Mammary epithelial cell (primary cell): ENCODE measurements at places on chromosomes 3 and 15. TPM values are rescaled to one million over a fixed set of nuclear protein-coding genes. Genes with fewer than 3 reads are reported as not detected.

GRCh38 chr3:127151992-127152650 is 40.8 kb upstream of the PRR23E start:
- DNase-seq = peak; percentile 5

DNA sequence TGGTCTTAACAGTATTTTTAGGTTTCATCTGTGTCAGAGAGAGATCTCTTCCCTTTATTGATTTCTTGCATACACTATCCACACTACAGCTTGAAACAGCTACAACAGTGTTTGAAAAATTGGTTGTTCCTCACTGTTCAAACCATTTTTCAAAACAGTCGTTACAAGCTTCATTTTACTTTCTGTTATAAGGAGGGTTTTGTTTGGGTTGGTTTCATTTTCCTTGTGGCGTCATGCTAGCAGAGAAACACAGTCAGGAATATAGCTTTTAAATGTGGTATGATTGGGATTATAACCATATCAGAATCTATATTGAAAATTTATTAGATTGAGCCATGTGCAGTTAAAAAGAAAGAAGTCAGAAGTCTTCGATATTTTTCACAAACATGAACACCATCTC is 400.6 kb downstream of the ZBTB20 start:
- DNase-seq = no peak

Gene TRPC1
- polyA plus RNA-seq = 6.9 TPM

- DNase-seq = no peak
Observed at GRCh38 chr3:88963003-88963402, 144.4 kb upstream of the EPHA3 start.

DNA sequence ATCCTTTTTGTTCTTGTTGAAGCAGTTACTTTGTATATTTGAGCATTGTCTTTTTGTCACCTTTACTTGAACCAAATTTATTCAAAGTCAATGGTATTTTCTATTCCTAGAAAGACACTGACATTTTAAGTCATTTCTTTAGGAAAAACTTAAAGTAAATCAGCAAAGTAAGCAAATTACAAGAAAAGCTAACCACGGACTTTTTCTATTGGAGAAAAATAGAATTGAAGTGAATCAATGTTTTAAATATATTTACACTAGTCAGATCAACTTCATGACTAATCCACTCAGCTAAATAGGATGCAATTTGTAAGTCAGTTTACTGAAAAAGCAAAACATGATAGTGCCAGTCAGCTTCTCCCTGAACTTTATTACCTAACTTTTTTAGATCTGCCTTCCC is 733.8 kb upstream of the ALCAM start:
- no peak for DNase-seq

DNA sequence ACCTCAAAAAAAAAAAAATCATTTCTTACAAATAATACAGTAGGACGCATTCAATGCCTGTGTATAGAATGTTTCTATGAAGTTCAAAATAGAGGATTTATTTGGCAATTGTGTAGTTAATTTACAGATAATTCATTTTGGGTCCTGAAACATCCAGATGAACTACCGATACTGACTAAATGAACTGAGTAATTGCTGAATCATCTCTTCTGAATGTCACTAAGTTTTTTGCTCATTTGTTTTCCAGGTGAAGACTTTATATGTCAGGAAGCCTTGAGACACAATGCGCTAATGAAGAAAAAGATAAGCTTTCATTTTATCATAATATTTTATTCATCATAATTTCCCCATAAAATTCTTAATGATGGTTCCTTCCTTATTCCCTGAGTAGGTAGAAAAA is 39.7 kb downstream of the PCOLCE2 start:
- peak; percentile 28 for DNase-seq

DNA sequence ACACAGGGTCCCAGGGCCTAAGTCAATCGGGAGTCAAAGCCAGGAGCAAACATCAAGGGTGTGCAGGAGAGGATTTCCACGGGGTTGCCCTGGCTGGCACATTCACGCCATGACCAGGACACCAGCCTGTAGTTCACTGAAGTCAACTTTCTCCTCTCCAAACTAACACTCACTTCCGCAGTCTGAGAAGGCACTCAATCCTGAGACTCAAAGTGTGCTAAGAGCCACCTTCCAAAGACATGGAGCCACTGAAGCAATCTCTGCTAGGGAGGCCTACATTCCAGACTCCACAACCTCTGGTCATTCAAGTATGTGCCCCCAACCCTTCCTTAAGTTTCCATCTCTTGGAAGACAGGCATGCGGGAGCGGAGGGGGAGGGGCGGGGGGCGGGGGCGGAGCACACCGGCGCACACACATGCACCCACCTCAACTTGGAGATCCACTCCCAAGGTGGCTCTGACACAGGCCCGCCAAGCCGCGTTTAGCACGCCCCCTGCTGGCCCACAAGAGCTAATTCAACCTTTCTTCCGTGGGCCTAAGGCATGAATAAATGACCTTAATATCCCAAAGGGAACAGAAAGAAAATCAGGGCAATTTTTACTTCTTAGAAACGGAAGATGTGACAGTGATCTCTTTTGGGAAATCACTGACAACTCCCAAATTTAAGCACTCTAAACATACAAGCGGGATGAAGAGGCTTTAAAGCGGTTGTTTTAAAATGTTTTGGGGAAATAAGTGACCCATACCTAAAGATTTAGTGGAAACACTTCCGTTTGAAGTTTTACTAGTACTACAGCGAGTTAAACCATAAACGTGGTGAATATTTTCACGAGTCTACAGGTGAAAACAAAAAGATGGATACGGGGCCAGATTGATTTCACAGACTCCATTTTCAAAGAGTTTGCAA is 162.5 kb upstream of the CHRNA7 start:
- DNase-seq = peak; percentile 12

Gene DAZL
- not detected for polyA plus RNA-seq

DNA sequence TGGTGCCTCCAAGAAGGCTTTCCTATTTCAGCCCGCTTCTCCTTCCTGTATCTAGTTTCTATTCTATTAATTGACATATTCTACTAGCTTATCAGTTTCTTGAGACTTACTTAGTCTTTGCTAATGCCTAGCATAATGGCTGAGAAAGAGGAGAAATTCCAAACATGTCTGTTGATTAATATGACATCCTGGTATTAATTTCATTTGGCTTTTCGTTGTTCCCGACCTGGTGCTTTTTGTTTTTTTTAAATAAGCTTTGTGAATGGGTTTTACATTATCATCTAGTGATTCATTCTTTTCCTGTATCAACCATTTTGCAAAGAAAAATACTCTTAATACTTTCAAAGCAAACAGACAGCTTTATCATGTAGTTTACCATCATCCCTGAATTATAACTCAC is 13.1 kb downstream of the WDR53 start:
- DNase-seq = no peak

Gene ISL2
- 0.02 TPM for polyA plus RNA-seq
